ENCODE measurements at places on chromosomes 4 and X. TPM values are rescaled to one million over a fixed set of nuclear protein-coding genes. Genes with fewer than 3 reads are reported as not detected.

GRCh38 chr4:55980725-55981124, 32.0 kb downstream of the CEP135 start:
- DNase-seq, result no peak

GRCh38 chr4:151263455-151263854, 13.5 kb upstream of the PRSS48 start:
- no peak for DNase-seq

The MAGEA2 gene
- not detected for total RNA-seq

The MAGED4B gene
- total RNA-seq, result 3.4 TPM

The NHS gene
- 12.2 TPM for total RNA-seq

The ESX1 gene
- total RNA-seq, result not detected

The QRFPR gene
- total RNA-seq, result not detected

The PRKG2 gene
- total RNA-seq, result 0.86 TPM

The PNCK gene
- 58.9 TPM for total RNA-seq

The CT47B1 gene
- not detected for total RNA-seq

DNA sequence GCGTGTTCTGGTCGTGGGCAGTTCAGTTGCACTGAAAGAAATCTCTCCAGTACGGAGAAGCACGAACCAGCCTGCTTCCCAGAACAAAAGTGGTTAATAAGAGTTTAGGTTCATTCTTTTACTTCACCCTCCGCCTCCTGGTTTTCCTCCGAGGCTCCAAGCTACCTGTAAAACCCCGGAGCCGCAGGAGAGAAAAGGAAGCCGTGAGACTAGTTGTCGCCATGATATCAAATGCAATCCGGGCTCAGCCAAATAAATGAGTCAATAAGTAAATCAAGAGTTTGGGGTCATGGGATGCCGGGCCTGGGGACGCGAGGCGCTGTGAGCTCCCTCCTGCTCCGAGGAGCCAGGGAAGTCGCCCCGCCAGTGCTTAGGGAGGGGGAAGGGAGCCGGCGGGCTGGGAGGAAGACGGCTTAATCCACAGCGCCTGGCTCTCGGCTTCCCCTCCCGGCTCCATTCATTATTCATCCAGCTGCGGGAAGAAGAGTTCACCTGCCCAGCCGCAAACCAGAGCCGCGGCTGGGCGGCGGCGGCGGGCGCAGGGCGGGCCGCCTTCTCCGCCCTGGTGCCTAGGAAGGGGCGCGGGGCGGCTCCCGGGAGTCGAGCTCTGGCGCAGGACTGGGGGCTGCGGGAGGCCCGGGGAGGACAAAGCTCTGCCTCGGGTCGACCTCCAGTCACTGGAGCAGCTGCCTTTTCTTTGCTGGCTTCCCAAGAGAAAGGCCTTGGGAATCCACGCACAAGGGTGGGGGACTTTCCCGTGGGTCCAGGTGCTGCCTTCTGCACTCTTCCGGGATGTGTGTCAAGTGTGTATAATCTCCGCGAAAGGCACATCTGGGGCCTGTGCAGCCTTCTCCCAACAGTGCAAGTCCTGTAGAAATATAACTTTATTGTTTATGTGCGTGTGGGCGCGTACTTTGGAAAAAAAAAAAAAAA, 1.7 kb downstream of the FRAS1 start:
- peak; percentile 84 for DNase-seq

DNA sequence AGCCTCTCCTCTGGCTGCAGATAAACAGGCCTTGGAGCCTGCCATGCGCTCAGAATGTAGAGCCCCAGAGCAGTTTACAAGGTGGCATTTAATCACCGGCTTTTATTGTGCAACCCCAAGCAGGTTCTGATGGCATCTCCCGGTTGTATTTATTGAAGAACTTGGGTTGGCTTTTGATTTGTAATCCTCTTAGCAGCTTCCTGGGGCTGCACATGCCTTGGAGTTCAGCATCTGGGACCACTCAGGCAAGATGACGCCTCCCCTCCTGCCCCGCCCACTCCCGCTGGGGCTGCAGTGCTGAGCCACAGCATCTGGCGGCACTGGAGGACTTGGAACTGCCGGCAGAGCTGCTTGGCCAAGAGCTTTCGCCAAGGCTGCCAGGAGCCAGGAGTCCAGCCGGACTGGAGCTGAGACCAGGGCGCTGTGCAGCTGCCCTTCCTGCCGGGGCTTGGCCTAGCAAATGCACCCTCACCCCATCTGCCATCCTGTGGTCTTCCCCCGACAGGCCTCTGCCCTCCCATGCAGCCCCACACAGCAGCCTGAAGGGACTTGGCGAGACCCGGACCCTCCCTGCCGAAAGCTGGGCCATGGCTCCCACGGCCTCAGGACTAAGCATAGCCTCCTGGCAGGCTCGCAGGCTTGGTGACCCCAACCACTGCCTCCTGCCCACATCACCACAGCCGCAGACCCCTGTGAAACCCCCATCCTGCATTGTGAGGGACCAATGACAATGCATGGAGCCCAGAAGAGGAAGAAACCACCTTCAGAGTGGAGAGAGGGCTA, 5.4 kb downstream of the HTRA3 start:
- DNase-seq, result peak; percentile 96

DNA sequence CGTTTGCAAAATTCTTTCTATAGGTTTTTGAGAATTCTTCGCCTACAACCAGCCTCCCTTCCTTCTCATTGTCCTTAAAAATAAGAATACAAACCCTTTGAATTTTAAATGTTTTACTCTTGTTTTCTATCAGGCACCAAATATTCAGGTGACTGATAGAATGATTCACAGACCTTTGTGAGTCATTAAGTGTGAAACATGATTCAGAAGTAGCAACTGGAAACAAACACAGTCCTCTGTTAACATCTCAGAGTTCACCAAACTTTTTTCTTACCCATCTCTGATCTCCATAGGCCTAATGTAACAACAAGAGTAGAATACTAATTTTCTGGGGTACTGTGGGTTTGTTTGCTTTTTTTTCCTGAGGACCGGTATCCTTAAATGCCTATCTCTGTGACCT, 63.4 kb upstream of the MAB21L2 start:
- no peak for DNase-seq

DNA sequence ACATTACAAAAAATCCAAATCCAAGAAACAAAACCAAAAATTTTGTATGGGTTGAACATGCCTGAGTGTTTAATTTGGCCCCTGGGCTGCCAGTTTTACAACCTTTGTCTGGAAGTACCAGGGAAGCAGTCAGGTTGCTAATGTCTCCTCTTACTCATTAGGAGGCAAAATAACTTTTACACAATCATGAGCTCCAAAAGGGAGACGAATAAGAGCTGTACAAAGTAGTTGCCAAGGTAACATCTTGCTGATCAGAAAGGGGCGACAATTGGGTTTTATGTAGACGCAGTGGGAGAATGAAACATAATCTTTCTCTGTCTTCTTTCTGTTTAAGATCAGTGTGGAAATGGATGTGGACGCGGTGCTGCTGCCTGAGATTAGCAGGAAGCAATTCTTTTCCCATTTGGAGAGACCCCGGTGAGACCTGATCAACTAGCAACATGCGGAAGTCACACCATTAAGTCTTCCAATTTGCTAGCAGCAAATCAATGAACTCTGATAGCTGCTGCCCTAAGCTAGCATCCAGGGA, 90.7 kb upstream of the IGFBP7 start:
- no peak for DNase-seq

GRCh38 chr4:173489514-173489913, 40.5 kb downstream of the HAND2 start:
- no peak for DNase-seq

DNA sequence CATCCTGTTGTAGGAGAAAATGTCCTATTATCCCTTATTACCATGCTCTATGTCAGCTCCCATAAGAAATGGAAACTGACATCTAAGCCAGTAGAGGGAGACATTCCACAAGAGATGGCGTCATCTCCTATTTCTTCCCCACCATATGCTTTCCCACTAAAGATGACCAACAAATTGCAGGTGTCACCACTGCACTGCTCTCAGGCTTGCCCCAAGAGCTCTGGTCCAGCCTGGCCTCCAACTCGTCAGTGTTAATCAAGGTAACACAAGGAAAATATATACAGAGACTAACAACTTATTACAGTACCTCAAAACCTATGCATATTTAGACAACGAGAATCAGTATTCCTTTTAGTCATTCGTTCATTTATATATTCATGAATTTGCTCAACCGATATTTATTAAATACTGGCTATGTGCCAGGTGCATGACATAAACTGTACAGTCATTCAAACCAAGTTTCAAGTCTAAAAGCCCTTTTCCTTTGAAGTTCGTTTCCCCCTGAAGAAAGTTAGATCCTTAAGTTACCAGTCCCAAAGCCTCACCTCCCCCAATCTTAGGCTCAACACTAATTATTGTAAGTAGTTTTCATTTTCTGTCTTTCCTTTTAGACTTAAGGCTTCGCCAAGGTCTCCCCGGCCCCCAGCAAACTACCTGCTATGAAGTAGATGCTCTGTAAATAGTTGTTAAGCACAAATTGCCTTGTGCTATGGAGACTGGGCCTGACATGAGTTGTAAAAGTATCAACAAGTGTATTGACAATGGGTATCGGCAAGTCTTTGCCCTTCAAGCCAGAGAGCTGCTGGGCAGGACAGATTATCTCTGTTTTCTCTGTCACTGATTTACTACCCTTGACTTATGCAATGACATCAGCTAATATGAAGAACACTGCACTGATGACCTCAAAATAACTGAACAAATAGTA, 3.1 kb upstream of the FGB start:
- DNase-seq, result no peak

- DNase-seq, result peak; percentile 56
Measured at GRCh38 chrX:1397441-1398270, 5.7 kb upstream of the SLC25A6 start.

GRCh38 chrX:15873566-15873965, 19.0 kb upstream of the AP1S2 start:
- DNase-seq, result no peak

The IL2RG gene
- total RNA-seq, result 4.8 TPM

GRCh38 chr4:166363198-166363597, 490.2 kb downstream of the TLL1 start:
- no peak for DNase-seq

The NWD2 gene
- 0.05 TPM for total RNA-seq

The OPHN1 gene
- 7.5 TPM for total RNA-seq

The JCHAIN gene
- total RNA-seq, result 12.8 TPM

DNA sequence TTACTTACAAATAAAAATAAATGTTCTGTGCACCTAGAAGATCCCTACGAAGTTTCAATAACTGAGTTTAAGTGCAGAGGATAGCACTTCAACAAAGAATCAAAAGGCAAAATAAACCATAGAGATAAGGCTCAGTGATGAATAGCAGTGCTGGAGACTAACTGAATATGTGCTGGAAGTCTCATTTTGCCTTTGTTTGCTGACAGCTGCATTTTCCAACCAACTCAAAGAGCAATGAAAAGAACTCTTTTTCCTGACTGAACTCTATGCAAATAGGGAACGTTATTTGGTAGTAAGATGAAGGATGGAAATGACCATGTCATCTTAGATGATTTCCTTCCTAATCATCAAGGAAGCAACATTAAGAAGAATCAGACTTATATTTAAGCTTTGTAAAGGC, 32.7 kb upstream of the ADH7 start:
- DNase-seq, result no peak

The RAB9B gene
- 11.8 TPM for total RNA-seq

The F8A2 gene
- total RNA-seq, result not detected

DNA sequence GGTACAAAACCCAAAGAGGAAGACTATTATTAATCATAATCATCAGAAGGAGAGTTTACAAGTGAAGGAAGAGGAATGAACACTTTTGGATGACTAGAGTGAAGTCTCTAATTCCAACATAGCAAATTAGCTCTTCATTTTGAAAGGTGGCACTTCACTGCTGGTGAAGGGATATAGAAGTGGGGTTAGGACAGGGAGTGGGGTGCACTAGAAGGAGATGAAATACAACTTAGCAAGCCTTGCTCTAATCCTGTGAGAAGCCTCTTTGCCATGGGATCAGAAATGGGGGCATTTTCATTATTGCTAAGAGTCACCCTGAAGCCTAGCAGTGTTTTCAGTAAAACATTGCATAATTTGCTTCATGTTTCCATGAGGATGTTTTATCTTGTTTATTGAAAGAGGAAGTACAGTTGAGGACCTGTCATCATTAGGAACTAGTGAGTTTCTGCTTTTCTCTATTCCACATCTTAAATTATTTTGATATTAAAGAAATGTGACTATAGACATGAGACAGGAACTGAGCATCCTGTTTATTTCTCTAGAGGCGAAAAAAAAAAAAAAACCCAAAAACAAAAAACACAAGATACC, 9.3 kb upstream of the GRPR start:
- DNase-seq, result no peak

The MAGEC3 gene
- total RNA-seq, result 0.28 TPM

DNA sequence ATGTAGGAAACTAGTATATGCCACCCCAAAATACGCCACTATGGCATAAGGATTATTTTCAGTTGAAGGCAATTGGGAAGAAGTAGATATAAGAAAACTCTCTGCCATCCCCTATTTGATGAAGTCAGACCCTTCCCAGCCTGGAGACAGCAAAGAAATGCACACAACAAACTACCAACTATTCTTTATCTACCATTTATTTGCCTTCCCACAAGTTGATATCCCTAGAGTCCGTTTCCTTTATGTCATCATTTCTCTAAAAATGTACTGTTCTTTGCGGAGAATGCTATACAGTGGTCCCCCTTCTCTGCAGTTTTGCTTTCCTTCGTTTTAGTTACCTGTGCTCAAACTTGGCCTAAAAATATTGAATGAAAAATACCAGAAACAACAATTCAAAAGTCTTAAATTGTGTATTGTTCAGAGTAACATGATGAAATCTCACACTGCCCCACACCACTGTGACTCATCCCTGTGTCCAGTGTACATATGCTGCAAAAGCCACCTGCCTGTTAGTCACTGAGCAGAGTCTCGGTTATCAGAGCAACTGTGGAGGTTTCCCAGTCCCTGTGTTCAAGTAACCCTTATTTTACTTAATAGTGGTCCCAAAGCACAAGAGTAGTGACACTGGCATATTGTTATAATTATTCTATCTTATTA, 152.3 kb downstream of the WDFY3 start:
- DNase-seq, result no peak
